ENCODE measurements at places on chromosomes 3 and 15.

DNA sequence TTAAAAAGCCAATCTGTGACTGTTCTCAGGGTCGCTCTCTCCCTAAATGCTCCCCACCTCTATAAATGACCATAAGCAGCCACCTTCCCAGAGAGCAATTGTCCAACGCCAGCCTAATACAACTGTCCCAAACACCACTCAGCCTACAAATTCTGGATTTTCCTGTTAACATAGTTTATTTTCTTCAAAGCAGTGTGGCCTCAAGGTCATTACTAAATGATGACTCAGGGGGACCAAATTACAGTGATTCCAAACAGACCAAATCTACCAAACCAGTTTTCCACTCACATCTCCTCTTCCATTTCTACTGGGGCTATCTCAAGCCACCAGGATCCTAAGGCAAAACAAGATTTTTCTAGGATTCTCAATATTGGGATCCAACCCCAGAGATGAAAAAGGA is 22.5 kb downstream of the HEXA start:
- DNase-seq: no peak

DNA sequence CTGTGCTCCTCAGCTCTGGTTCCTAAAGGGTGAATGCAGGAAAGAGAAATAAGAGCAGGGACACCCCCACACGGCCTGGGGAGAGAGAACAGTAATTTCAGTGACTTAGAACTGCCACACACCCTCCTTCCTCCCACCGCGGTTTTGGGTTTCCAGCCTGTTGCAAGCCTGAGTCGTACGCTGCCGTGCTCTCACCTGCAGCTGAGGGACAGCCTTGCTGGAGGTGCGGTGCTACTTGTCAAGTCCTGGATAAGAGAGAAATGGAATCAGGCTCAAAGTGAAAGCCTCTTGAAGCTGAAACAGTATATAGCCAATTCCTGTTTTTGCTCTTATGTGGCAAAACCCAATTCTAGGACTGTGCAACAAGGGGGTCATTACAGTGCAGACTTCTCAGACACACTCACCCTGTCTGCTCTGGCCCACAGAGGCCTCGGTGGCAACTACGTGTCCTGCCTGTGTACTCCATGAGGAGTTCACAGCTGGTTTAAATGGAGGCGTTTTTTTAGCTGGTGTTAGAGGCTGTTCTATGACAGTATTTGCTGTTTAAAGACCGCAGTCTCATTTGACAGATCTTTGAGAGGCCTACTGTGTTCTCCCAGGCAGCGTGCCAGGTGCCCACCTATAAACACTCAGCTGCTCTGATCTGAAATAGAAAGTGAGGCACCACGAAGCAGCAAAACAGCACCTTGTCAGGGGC is 42.9 kb downstream of the TBC1D2B start:
- peak; percentile 35 for DNase-seq

DNA sequence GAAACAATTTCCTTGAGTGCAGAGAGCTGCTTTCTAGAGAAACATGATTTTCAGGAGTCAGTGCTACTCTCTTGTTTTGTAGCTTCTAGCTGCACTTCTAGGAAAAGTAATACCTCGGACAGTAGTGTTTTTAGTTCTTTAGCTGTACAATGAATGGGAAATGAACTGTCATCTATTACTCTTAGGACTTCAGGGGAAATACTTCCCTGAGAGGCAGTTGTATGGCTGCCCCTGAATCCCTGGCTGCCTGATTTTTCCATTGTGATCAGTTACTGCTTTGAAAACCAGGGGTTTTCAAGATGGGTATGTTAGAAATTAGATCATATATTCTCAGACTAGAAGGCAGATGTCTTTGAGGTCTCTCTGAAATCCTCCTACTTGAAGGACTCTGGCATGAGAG is 200.3 kb upstream of the SEMA6D start:
- DNase-seq: no peak

GRCh38 chr15:67812241-67812644 is 13.1 kb upstream of the SKOR1 start:
- DNase-seq: peak; percentile 12

DNA sequence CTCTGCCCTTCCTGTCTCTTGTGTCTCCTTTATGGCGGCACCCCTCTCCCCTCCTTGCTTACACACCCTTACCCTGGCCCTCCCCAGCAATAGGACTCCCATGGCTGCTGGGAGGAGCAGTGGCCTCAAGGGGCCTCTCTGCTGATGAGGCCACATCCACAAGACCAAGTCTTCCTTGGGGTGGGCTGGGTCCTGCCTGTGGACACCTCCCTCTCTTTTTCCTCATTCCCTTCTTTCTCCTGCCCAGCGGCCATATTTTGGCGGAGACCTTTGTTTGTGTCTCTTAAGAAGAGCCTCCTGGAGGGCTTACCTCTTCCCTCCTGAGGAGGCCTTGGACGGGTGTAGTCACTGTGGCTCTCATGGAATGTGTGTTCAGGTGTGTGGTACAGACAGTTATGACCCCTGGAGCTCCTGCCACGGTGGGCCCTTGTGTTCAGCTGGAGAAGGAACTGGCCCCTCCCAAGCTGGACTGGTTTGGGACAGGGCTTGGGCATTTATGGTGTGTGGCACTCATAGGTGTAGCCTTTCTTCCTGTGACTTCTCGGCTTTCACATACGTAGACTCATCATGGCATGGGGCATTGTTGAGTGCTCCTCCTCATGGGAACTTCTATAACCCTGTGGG is 56.6 kb upstream of the APEH start:
- DNase-seq: no peak

DNA sequence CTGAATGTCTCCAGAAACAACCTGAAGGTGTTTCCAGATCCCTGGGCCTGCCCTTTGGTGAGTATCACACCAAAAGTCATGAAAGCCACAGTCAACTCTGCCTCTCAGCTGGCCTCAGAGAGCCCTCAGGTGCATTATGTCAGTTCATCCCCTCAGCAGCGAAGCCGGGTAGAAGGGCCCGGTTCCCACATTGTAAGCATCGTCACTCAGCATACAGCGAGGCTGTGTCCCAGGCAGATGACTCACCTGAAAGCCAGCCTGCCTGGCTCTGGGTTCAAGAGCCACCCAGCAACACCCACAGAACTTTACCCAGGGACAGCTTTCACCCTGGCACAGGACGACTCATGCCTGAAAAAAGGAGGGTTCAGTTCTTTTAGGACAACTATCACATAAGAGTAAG is 91.6 kb downstream of the LRRK1 start:
- DNase-seq: no peak

DNA sequence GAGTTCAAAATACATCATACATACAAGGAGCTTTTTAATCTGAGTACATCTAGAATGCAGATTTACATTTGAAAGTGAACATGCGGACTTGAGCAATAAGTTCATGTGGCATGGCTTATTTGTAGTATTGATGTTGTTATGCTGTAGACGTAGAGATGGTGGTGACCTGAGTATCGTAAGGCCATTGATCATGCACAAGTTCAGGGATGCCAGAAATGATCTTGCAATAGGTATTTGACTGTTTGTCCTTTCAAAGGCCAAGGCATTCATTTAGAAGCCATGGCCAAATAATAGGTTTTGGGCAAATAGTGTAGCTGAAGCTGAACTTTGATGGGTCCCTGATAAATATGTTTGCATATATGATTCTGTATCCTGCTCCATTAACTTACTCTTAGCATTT is 35.0 kb downstream of the ARNT2 start:
- no peak for DNase-seq
